ENCODE measurements at places on chromosomes 16 and 17.

- no peak for DNase-seq
These were observed 1.6 kb upstream of the N4BP1 start for GRCh38 chr16:48611329-48612137.

GRCh38 chr16:15492091-15492740, 57.8 kb downstream of the BMERB1 start:
- DNase-seq: no peak

- no peak for DNase-seq
These were observed 20.4 kb downstream of the NFATC3 start for GRCh38 chr16:68105611-68106010.

GRCh38 chr17:28396635-28397239, 9.3 kb downstream of the SLC46A1 start:
- DNase-seq: no peak

- no peak for DNase-seq
These were observed 38.0 kb upstream of the MNT start for GRCh38 chr17:2438823-2439222.

- peak; percentile 80 for DNase-seq
These were observed 583.6 kb upstream of the CDH5 start for GRCh38 chr16:65782611-65783600.

- no peak for DNase-seq
These were observed at the start of gene VASN for GRCh38 chr16:4371357-4372000. TSS of gene VASN (plus strand) at chr16:4371848. CDS start at chr16:4380878, 9,030 bp downstream.

- no peak for DNase-seq
These were observed 355.7 kb upstream of the MON1B start for GRCh38 chr16:76835339-76835738.

GRCh38 chr17:15447928-15448579, 19.4 kb downstream of the CDRT4 start:
- DNase-seq: no peak
